ENCODE measurements at places on chromosomes 5 and 9. TPM values are rescaled to one million over a fixed set of nuclear protein-coding genes. Genes with fewer than 3 reads are reported as not detected.

Gene FOXI1
- total RNA-seq, result not detected

Gene PDE4D
- 99.6 TPM for total RNA-seq

Gene BARHL1
- total RNA-seq, result not detected

Gene RELL2
- total RNA-seq, result 29.5 TPM

Gene HRH2
- 27.9 TPM for total RNA-seq

Gene ZNF483
- total RNA-seq, result 257 TPM

Gene FCHSD1
- 7.1 TPM for total RNA-seq

Gene NUP188
- total RNA-seq, result 39.2 TPM

Gene FOXD4L4
- total RNA-seq, result 2.4 TPM

Gene SLC46A2
- 0.77 TPM for total RNA-seq

Gene GRM6
- not detected for total RNA-seq

Gene NUTM2G
- total RNA-seq, result not detected

Gene PRDM9
- not detected for total RNA-seq

Gene SLC4A9
- total RNA-seq, result 1.3 TPM

Gene DRD1
- total RNA-seq, result 9.5 TPM

Gene SLC1A1
- 32.0 TPM for total RNA-seq

Gene SLC6A19
- not detected for total RNA-seq

Gene CER1
- total RNA-seq, result not detected

Gene IL9
- not detected for total RNA-seq

Gene PCDHGA4
- 7.4 TPM for total RNA-seq

Gene MLLT3
- 43.3 TPM for total RNA-seq

Gene ITGA1
- total RNA-seq, result 15.0 TPM

Gene LMX1B
- not detected for total RNA-seq

Gene MZB1
- total RNA-seq, result 0.67 TPM

Gene NMUR2
- 0.55 TPM for total RNA-seq

Gene TTC16
- 0.74 TPM for total RNA-seq

Gene KIF4B
- 0.46 TPM for total RNA-seq

Gene SLC34A3
- not detected for total RNA-seq

Gene TSC1
- 119 TPM for total RNA-seq

Gene ATP10B
- 16.9 TPM for total RNA-seq

Gene SPINK1
- total RNA-seq, result not detected

Gene QRFP
- not detected for total RNA-seq

Gene SH2D3C
- 13.9 TPM for total RNA-seq

Gene ACTBL2
- total RNA-seq, result not detected

Gene PGGT1B
- 26.0 TPM for total RNA-seq

Gene GLIPR2
- total RNA-seq, result 15.4 TPM

Gene PTGR1
- total RNA-seq, result 49.7 TPM

Gene LHX6
- total RNA-seq, result 13.4 TPM

Gene S100Z
- 0.41 TPM for total RNA-seq

Gene SNCAIP
- 14.5 TPM for total RNA-seq

Gene WNK2
- 166 TPM for total RNA-seq

Gene SPATA31C1
- total RNA-seq, result 0.25 TPM

Gene SPATA9
- total RNA-seq, result not detected

Gene DBH
- total RNA-seq, result 1.4 TPM

Gene SPINK4
- total RNA-seq, result not detected

Gene TMEFF1
- total RNA-seq, result 19.9 TPM

Gene FIBCD1
- total RNA-seq, result 0.81 TPM

Gene TTC39B
- 30.6 TPM for total RNA-seq

Gene ARSI
- 1.2 TPM for total RNA-seq

Gene ORM1
- not detected for total RNA-seq

Gene BTNL3
- not detected for total RNA-seq

Gene SPINK6
- total RNA-seq, result not detected

Gene SPARC
- 327 TPM for total RNA-seq

Gene GFM2
- total RNA-seq, result 24.7 TPM

Gene RLN1
- total RNA-seq, result 0.70 TPM

Gene AFAP1L1
- 6.6 TPM for total RNA-seq

Gene SLC36A2
- total RNA-seq, result not detected

Gene DOK3
- 11.1 TPM for total RNA-seq
